ENCODE measurements at places on chromosomes 11 and 22.

DNA sequence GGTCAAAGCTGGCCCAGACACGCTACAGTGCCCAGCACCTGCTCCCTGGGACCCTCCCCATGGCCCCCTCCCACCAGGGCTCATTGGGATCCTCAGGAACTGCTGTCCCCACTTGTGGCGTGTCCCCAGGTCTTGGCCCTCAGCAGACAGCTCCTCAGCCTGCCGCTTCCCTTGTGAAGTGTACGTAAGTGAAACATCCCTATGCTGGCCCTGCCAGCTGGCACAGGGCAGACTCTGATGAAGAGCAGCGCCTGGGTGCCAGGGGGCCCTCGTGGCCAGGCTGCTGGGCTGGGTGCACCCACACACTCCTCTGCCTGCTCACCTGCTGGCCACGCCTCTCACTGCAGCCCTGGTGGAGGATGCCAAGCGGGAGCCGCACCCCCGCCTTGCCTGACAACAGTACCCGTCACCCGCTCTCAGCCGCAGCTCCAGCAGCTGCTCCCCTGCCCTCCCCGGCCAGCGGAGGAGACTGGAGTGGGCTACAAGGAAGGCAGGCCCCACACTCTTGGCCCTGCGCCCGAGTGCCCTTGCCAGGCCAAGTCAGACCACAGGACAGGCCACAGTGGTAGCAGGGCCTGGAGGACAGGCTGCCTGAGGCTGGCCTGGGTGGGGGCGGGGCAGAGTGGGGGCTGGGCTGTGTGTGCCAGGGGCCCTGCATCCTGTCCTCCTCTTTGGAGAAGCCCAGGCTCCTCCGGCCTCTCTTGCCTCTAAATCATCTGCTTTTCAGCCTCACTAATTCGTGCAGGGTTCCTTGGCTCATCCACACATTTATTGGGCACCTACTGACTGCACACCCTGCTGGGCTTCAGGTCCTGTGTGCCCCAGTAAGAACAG, 39.5 kb downstream of the IGF2 start:
- DNase-seq = no peak

GRCh38 chr22:29587938-29588699, 7.2 kb upstream of the NIPSNAP1 start:
- no peak for DNase-seq

DNA sequence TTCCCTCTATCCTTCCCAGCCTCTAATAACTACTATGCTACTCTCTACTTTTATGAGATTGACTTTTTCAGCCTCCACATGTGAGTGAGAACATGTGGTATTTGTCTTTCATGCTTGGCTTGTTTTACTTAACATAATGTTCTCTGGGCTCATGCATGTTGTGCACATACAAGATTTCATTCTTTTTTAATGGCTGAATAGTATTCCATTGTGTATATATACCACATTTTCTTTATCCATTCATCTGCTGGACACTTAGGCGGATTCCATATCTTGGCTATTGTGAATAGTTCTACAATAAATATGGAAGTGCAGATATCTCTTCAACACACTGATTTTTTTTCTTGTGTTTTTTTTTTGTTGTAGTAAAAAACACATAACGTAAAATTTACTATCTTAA, 19.4 kb downstream of the OSBP2 start:
- DNase-seq = no peak

DNA sequence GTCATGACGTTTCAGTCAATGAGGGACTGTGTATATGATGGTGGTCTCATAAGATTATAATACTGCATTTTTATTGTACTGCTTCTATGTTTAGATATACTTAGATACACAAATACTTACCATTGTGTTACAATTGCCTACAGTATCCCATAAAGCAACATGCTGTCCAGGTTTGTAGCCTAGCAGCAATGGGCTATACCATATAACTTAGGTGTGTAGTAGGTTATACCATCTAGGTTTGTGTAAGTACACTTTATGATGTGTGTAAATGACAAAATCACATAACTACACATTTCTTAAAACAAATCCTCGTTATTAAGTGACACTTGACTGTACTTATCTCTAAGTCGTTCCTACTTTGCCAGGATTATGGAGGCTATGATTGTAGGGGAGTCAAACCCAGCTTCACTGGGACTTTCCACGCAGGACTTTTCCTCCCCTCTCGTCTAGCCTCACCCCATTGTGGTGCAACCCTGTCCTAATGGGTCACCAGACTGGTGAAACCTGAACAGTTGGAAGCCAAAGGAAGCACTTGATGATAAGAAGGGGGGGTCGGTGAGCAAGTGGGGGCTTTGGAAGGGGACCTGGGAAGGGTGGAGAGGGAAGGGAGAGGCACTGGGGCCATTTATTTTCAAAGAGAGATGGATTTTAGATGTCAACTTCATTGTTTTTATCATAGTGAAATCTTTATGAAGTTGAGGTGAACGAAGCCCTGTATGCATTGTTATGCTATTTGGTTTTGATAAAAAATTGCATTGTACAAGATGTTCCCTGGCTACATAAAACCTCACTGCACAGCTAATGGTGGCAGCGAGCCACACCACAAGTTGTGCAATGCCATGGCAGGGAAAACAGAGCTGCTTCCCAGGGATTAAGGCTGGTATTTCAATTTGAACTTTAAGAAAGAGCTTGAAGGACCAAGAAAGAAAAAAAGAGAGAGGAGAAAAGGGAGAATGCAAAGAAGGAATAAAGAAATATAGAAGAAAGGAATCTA, 129.1 kb downstream of the EHF start:
- DNase-seq = no peak

- DNase-seq = no peak
These were observed 87.0 kb downstream of the MORC2 start for GRCh38 chr22:30881361-30882183.

- DNase-seq = no peak
These were observed 29.6 kb upstream of the OR5P2 start for GRCh38 chr11:7826324-7826723.

DNA sequence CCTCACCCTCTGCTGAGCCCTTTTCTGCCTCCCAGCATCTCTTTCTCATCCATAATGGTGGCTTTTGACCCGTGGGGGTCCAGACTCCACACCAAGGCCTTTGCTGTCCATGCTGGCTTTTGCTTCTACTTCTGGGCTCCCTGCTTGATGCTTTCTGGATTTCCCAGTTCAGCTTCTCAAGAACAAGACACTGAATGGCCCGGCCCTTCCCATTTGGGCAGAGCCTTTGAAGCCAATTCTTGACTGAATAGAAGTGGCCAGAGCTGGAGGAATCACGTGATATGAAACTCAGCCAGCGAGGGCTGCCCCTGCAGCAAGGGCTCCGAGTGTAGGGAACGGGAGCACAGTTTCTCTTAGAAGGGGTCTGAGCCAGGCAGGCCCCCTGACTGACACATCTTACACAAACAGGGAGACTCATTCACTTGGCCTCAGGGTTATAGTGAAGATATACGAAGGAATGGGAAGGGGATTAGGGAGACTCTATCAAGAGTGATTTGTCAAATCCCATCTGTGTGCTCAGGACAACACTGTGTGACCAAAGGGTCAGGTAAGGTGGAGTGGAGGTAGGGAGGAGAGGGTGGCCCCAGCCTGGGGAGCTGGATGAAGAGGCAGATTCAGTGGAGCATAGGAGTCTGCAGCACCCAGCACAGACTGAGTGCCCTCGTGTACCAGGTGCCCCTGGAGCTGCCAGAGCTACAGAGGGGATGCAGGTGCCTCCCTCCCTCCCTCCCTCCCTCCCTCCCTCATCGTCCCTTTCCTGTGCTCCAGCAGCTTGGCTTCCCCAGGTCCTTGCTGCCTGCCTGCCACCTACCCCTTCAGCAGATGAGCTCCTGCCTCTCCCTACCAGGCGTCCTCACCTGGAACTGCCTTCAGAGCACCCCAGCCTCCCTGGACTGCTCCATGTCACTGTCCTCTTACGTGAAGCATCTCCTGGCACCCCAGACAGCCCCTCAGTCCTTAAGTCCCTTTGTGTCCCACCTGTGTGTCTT, 106.0 kb downstream of the TRIM29 start:
- DNase-seq = no peak

- no peak for DNase-seq
These were observed 30.2 kb downstream of the MACROD1 start for GRCh38 chr11:64135711-64136110.

GRCh38 chr22:45823336-45823735, 151.7 kb downstream of the ATXN10 start:
- no peak for DNase-seq

GRCh38 chr11:118342503-118343161, at the start of gene CD3D:
CD3D (minus strand) TSS chr11:118342705; CDS start chr11:118342607, 98 bp downstream.
- DNase-seq = peak; percentile 56

- DNase-seq = no peak
These were observed 9.9 kb upstream of the MMP8 start for GRCh38 chr11:102734650-102735049.

DNA sequence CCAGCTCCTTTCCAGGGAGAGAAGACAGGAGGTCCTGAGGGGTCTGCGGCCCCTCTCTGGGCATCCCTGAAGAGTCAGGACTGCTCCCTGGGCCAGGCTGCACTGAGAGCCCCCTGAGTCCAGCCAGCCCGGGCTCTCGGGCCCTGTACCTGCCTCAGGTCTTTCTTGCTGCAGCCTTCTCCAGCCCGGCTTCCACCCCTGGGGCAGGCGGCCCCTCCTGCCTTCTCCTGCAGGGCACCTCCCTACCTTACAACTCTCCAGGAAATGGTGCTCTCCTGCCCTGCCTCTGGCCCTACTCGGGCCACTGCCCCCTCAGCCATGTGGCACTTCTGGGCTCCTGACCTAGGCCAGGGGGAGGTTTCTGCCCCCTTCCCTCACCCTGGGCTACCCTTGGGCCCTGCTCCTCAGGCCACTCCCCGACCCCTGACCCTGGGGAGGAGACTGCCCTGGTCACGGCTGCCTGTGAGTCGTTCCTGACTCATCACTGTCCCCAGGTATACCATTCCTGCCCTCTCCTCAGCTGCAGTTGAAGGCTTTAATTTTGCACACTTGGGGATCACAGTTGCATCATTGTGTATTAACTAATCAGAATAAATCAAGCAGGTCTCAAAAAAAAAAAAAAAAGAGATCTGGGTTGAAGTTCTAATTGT, 251.1 kb downstream of the NXPE2 start:
- DNase-seq = no peak

GRCh38 chr11:128470081-128470480, 117.3 kb downstream of the ETS1 start:
- DNase-seq = no peak

GRCh38 chr22:28798810-28799605, 1.4 kb downstream of the XBP1 start:
- no peak for DNase-seq

DNA sequence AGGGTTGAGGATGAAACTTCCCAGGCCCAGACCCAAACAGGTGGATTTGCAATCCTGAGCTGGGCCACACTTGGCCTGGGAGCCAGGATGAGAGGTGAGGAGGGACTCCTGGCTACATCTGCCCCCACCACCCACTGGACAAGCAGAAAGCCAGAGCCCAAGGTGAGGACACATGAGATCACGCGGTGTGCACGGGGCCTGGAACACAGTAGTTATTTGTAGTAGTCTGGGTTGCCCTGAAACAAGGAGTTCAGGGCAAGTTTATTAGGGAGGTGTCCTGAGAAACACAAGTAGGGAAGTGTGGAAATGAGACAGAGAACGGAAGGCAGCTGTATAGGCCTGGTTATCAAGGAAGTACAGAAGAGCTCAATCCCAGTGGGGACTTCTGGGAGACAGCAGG, 647 bp upstream of the SEC14L6 start:
- no peak for DNase-seq

DNA sequence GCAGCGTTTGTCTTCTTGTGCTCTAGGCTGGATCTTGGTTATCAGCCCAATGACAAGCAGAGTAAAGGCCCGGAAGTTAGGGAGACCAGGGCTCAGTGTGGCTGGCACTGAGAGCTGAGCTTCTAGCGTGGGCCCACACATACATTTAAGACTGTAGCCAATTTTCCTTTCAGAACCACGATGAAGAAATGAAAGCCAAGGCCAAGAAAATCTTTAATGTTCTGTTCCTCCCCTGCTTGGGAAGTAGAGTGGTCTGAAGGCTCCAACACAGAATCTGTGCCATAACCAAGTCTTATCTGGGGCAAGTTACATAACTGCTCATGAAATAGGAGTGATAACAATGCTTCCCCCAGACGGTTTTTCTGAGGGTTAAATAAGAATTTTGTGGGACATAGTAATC, 4.7 kb upstream of the ST3GAL4 start:
- no peak for DNase-seq

DNA sequence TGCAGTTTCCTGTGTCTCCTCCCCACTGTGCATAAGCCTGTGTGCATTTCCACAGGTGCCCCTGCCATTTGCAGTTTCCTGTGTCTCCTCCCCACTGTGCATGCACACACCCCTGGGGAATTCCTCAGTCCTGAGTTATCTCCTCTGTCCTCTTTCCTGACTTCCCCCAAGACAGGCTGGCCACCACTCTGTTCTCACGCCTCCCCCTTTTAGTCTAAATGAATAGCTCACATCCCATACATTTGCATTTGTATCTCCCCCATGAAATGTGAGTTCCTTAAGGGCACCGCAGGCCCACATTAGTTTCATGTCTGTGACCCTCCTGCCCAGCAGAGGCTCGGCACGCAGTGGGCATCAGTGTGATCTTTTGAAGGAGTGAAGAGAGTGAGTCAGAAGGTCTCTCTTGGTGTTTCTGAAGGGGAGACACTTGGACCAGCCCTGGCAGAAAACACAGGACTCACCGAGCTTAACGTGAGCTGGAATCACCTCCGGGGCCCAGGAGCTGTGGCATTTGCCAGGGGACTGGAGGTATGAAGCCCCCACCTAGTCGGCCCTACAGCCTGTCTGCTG, 6.2 kb downstream of the LRRC74B start:
- no peak for DNase-seq

DNA sequence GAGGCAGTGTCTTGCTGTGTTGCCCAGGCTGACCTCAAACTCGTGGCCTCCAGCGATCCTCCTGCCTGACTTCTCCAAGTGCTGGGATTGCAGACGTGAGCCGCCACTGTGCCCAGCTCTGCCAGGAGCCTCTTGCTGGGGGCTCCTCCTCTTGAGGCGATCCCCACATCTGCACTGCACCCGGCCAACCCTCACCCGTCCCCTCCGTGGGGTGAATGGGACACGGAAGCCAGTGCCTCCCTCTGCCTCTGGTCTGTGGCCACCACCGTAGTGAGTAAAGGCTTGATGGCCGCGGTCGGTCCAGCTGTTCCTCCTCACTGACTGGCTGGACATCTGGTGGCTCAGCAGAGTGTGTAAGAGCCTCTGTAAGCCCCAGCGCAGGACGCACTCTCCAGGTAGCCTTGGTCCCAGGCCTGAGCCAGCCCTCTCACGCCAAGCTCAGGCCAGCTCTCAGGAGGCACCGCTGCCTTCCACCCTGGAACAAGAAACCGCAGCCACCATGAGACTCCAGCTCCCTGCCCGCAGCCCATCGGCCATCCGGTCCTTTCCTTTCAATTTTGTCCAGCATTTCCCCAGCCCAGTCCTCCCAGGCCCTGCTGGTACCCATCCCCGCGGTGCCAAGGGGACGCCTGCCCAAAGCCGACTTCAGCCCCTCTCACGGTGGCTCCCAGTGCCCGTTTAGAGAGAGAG, 100.3 kb downstream of the BRD1 start:
- no peak for DNase-seq

GRCh38 chr11:94130298-94131046, 1.8 kb downstream of the PANX1 start:
- DNase-seq = no peak

- no peak for DNase-seq
These were observed 928.0 kb upstream of the FAT3 start for GRCh38 chr11:91296629-91297028.

GRCh38 chr11:6627762-6628241, 8.6 kb upstream of the TPP1 start:
- DNase-seq = no peak
